Progenitor cell of endocrine pancreas (in vitro differentiated cells): ENCODE measurements at places on chromosomes 3 and 15.

- DNase-seq, result no peak
Measured at GRCh38 chr3:112004669-112005068, 5.9 kb downstream of the TAGLN3 start.

DNA sequence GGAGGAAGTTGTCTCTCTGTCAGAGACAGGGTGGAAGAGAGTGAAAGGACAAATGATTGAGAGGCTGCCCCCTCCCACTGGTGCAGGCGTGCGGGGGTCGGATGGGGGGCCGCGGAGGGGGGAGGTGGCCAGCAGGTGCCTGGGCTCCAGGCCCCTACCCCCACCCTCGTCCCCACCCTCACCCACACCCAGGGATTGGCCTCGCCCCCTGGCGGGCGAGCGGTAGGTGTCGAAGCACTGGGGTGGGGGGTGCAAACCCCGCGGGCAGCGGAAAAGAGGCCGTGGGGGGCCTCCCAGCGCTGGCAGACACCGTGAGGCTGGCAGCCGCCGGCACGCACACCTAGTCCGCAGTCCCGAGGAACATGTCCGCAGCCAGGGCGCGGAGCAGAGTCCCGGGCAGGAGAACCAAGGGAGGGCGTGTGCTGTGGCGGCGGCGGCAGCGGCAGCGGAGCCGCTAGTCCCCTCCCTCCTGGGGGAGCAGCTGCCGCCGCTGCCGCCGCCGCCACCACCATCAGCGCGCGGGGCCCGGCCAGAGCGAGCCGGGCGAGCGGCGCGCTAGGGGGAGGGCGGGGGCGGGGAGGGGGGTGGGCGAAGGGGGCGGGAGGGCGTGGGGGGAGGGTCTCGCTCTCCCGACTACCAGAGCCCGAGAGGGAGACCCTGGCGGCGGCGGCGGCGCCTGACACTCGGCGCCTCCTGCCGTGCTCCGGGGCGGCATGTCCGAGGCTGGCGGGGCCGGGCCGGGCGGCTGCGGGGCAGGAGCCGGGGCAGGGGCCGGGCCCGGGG, at the start of gene KAT2B:
Gene KAT2B (plus strand): TSS at position 682 of the 783 bp plus-strand sequence. CDS start 32 bp downstream, at position 714.
- DNase-seq, result peak; percentile 86

- DNase-seq, result no peak
Measured at GRCh38 chr15:60396560-60396957, 1.2 kb downstream of the ANXA2 start.

DNA sequence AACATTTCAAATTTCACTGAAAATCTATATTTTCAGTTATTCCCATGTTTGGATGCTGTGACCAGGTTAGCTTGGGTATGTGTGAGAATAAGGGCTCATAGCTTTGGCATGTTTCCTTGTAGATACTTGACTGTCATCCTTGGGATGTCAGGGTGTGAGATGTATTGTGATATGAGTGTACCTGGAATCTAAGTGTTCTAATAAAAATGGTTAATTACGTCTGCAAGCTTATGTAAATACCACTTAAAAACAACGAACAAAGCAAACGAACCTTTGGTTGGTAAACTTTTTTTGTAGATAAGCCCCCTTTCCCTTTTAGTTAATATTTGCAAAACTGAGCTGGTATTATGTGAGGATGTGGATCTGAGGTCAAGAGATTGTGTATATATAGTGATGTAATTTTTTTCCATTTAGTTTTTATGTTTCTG, 63.5 kb downstream of the FNDC3B start:
- no peak for DNase-seq

- no peak for DNase-seq
Measured at GRCh38 chr3:36403661-36404060, 23.4 kb downstream of the STAC start.

DNA sequence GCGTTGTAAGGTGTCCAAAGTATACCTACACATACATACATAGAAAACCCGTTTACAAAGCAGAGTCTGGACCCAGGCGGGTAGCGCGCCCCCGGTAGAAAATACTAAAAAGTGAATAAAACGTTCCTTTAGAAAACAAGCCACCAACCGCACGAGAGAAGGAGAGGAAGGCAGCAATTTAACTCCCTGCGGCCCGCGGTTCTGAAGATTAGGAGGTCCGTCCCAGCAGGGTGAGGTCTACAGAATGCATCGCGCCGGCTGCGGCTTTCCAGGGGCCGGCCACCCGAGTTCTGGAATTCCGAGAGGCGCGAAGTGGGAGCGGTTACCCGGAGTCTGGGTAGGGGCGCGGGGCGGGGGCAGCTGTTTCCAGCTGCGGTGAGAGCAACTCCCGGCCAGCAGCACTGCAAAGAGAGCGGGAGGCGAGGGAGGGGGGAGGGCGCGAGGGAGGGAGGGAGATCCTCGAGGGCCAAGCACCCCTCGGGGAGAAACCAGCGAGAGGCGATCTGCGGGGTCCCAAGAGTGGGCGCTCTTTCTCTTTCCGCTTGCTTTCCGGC, 318.6 kb downstream of the FGF12 start:
- DNase-seq, result peak; percentile 11

GRCh38 chr3:51986010-51986947, 2.9 kb downstream of the ACY1 start:
- no peak for DNase-seq

- no peak for DNase-seq
Measured at GRCh38 chr3:90092994-90093393, 985.6 kb downstream of the EPHA3 start.

DNA sequence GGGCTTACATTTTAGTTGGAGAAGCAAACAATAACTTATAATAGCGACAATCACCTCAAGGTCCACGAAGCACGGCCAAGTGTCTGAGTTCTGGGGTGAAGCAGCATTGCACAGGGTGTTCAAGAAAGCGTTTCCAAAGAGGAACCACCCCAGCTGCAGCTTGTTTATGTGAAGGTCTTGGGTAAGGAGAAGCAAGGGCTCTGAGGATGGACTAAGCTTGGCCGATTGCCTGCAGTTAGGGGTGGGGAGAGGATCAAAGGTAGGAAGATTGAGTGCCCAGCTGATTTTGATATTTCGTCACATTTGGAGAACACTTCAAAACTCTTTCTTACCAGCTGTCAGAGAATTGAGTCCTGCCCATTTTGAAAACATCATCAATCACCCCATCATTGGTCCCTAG, 321.6 kb upstream of the DNAJC19 start:
- DNase-seq, result no peak

- DNase-seq, result no peak
Measured at GRCh38 chr3:44066806-44067205, 174.9 kb upstream of the TOPAZ1 start.

GRCh38 chr15:48318131-48318530, 13.1 kb upstream of the DUT start:
- DNase-seq, result no peak

DNA sequence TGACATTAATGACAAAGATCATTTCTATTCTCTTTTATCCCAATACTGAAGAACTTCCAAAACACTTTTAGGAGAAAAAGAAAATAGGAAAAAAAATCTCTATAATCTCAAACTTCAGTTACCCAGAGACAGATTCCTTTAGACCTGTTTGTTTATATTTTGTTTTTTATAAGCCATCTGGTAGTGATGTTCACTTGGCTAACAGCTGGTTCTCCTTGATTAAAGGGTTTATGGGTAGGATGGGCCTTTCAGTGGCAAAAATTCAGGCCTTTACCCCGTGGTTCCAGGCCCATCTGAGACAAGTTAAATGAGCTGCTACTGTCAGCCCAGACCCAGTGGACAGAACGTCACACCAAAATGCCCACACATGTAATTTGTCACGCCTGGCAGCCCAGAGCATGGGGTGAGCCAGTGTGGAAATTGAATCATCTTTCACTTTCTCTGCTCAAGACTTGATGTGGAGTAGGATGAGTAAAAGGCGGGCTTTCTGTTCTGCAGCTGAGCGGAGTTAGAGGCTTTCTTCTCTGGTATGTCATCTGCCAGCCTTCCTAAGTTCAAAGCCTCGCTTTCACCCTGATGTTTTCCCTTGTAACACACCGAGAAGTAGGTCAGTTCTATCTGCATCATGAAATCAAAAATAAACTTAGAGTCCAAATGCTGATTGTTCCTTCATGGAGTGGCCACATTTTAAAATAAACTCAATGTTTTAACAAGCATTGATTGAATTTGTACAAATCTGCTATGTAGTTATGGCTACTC, 62.5 kb upstream of the SKOR1 start:
- no peak for DNase-seq

- DNase-seq, result no peak
Measured at GRCh38 chr3:99579246-99579645, 59.1 kb upstream of the COL8A1 start.

GRCh38 chr3:118782755-118783202, 251.9 kb downstream of the IGSF11 start:
- no peak for DNase-seq

- DNase-seq, result no peak
Measured at GRCh38 chr3:43132870-43133636, 27.2 kb upstream of the POMGNT2 start.

GRCh38 chr3:14358426-14359211, 43.8 kb upstream of the SLC6A6 start:
- DNase-seq, result no peak

GRCh38 chr15:45948181-45948621, 313.4 kb downstream of the SQOR start:
- no peak for DNase-seq

GRCh38 chr15:60372756-60373155, 25.0 kb downstream of the ANXA2 start:
- DNase-seq, result no peak
